Kidney epithelial cell (primary cell): ENCODE measurements at places on chromosomes 1 and 21.

DNA sequence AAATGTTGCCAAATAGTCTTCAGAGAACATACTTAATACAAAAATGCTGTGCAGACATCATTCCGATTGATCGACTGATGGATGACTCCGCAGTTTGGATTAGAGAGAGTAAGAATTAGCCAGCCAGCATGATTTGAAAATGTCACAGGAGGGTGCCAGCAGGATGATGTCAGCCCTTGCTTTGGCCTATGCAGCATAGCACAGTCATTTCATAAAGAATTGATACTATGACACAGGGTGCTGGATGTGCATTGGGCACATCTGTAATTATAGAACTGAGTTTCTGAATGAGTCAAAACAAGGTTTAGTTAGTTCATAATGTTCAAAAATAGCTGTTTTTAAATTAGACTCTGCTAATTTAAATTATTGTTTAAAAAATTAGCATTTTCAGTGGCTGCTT lies 21.6 kb upstream of the TRAF5 start:
- no peak for DNase-seq

DNA sequence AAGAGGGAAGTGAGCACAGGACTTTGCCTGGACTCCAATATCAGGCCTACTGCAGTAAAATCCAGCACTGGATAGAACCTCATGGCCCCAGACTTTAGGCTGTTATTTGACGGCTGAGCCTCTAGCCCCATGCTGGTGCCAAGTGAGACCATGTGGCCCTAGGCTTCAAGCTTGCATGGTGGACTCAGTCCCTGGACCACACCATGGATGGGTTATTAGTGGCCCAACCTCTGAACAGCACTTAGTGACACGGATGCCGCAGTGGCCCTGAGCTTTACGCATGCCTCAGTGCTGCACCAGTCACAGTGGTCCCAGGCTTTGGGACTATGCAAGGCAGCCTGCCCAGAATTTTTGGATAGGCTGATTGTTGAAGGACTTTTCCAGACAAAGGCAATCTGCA lies 13.0 kb downstream of the IFI44L start:
- no peak for DNase-seq

DNA sequence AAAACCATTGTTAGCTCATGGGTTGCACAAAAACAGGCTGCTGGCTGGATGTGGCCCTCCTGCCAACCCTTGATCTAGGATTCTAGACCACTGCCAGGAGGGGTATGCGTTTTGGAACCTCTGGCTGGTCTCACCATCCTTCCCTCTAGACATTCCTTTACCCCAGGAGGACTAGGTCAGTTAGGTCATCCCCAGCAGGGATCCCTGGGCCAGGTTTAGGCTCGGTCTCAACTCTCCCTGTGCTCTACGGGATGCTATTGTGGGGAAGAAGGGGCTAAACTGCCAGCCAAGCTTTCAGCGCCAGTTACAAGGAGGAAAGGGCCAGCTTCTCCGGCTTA lies 22.7 kb downstream of the SLC2A1 start:
- DNase-seq, result no peak

- DNase-seq, result no peak
Measured at GRCh38 chr1:86906419-86906818, 7.5 kb downstream of the SELENOF start.

DNA sequence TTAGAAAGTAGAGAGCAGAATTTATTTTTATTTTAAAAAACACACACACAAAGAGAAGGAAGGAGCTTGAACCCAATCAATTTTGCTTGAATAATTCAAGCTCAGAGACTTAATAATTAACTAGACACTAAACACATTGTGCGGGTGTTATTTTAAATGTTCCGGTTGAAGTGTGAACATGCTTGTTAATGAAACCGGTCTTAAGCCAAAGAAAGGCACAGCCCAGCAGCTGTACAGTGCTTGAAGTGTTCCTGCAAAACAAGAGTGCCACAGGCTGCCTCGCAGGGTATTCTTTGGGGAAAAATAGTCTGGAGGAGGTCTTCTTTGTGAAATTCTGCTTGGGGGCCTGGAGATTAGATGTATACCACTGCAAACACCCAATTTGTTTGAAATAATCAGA lies 2.2 kb upstream of the CDC42BPA start:
- DNase-seq, result no peak

GRCh38 chr21:46215436-46216131 lies 13.0 kb downstream of the LSS start:
- DNase-seq, result no peak

DNA sequence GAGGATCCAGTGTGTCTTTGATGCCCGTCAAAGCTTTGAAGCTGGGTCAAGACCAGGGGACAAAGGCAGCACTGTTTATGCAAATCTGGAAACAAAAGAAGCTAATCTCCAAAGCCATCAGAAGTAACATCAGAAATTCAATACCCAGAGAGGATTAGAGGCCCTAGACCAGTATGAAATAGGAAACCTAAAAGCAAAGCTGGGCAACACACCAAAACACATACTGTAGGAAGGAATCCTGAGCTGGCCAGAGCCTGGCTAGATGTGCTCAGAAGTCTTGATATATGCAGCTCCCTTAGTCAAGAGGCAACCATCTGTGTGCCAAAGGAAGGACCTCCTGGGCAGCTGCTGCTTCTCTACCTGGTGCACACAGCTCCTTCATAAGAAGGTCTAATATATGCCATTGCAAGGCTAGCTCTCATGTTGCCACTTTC lies 12.3 kb downstream of the COLGALT2 start:
- DNase-seq, result no peak
